HCT116 (cell line): ENCODE measurements at places on chromosomes 13 and 19. TPM values are rescaled to one million over a fixed set of nuclear protein-coding genes. Genes with fewer than 3 reads are reported as not detected.

Gene BST2
- 5.4 TPM for total RNA-seq

Gene UPK1A
- total RNA-seq, result 0.69 TPM

Gene RNF17
- not detected for total RNA-seq

Gene FFAR1
- not detected for total RNA-seq

Gene PSG1
- not detected for total RNA-seq

Gene PSG3
- not detected for total RNA-seq

Gene RFPL4A
- total RNA-seq, result not detected

Gene HPN
- total RNA-seq, result 0.32 TPM

Gene SIGLEC8
- total RNA-seq, result not detected

Gene DPF1
- total RNA-seq, result 9.7 TPM

Gene CYP4F11
- total RNA-seq, result 17.9 TPM

Gene ZNF649
- total RNA-seq, result 7.3 TPM
